Activated T-helper 2 cell treated with anti-CD3 and anti-CD28 coated beads, Interferon-gamma antibody, Interleukin-2, Interleukin-4, amounts not matched to agents 10 μg/mL and 5 μg/mL and 100 μg/mL, durations not matched to agents 14 hours and 24 hours and 36 hours (primary cell): ENCODE measurements at places on chromosomes 5 and 9.
A peak's percentile ranks its signal among the peaks of the same experiment; 100 is the strongest.

- no peak for DNase-seq
Measured at GRCh38 chr5:116130976-116131375, 46.2 kb downstream of the COMMD10 start.

- no peak for DNase-seq
Measured at GRCh38 chr9:19405771-19406170, 3.0 kb upstream of the ACER2 start.

GRCh38 chr9:13171261-13171660, 108.2 kb downstream of the MPDZ start:
- DNase-seq, result no peak

DNA sequence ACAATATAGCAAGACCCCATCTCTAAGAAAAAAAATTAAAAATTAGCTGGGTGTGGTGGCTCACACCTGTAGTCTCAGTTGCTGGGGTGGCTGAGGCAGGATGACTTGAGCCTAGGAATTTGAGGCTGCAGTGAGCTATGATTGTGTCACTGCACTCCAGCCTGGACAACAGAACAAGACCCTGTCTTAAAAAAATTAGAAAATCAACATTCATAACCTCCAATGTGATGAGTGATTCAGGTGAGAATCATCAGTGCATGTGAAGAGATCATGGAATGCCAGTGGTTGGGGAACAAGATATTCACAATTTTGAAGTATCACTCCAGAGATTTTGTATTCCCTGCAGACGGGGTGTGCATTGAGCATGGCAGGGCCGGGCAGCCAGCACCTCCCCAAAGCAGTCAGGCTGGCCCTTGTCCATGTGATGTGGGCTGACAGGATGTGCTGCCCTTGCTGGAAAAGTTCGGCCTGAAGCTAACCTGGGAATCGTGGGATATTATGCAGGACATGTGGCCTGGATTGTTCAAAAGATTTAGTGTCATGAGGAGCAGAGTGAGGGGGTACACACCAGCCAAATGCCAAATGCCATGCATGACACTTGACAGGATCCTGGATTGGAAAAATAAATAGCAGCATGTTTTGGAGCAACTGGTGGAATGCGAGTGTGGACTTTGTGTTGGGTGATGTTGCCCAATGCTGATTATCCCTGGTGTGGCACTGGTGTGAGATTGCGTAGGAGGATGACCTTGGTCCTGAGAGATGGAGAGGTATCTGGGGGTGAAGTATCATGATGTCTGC, 189.0 kb downstream of the RGS3 start:
- DNase-seq, result no peak

GRCh38 chr5:151772029-151772845, 483 bp downstream of the G3BP1 start:
- DNase-seq, result peak; percentile 53

DNA sequence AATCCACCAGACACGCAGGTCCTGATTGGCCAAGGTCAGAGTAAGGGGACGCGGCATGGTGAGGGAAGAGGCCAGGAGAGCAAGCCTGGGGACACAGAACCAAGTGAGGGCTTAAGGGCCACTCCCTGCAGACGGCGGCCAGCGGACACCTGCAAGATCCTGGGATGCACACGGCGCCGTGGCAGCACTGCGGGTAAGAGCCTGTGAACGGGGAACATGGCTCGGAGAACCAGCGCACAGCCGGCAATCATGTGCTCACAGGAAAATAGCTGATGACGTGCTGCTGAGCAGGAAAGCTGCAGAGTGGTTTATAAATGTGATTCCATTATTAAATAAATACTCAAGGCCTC, 27.0 kb upstream of the NSMF start:
- DNase-seq, result no peak

- no peak for DNase-seq
Measured at GRCh38 chr9:1922026-1922425, 93.1 kb upstream of the SMARCA2 start.

DNA sequence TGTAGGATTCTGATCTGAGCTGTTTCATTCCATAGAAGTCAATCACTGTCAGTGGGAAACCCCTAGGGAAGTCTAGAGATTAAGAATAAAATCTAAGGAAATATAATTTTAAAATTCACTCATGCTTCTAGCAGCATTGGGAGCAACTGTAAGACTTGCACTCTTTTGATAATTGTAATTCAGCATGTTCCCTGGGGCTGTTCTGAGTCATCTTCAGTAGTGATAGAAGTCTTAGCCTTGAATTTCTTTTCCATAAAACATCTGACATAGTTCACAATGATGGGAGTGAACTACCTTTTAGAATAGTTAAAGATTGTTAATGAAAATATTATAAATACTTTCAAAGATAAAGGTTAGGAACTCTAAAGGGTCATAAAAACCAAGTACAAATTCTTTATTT, 935.8 kb downstream of the DTWD2 start:
- DNase-seq, result no peak

DNA sequence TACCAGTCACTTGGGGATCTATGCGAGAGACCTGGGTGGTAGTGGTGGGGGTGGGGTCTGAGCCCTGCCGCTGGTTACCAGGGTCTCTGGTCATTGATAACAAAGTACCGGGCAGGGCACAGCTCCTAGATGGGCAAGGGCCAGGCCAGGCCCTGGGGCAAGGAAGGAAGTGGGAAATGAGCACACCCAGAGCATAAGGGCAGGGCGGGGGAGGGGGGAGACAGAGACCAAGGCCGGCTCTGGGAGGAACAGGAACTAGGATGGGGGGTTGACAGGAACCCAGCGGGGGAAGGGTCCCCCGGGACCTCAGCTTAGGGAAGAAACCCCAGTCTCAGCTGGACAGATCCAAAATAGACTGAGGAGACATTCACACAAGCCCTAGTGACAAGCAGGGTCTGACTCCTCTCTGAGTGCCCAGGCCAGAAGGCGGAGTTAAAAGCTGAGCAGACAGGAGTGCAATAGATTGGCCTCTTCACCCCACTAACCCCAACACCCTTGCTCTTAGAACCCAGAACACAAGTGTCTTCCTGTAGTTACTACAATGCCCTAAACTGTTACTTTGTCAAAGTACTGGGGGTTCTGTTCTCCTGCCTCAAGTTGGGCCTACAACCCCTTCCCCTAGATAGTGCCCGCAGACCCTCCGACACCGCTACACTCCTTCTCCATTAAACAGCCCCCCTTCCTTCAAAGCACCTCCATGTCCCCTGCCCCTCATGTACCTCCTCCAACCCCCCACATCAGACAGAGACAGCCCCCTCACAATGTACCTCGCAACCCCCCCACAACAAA, 628 bp downstream of the ATOSB start:
- DNase-seq, result peak; percentile 43

DNA sequence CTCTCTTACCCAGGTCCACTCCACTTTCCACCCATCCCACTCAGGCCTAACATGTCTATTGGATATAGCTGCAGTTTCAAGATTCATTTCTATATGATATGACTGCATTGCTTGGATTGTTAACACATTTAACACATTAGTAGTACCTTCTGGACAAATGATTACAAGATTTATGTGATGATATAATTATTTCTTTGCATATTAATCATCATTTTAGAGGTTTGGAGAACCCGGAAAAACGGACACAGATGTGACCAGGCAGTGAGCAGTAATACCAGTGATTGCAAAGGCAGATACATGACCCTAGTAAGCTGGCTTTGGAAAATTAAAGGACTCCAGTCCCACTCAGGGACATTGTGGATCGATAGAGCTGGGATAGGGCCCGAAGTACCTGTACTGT, 103.8 kb downstream of the PRR16 start:
- DNase-seq, result no peak

DNA sequence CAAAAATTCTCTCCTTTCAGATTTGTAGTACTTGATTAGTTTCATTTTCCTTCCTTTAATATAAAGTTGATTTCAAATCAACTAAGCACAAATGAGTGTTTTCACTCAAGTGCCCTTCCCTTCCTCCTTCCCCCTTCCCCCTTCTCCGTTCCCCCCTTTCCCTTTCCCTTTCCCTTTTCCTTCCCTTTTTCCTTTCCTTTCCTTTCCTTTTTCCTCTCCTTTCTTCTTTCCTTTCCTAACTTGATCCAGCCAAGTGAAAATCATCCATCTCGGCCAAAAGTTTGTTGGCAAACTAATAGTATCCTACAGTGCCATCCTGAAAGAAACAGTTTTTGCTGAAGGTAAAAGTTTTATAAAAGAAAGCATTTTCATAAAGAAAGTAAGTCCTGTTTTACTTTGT, 85.3 kb upstream of the CD180 start:
- no peak for DNase-seq

DNA sequence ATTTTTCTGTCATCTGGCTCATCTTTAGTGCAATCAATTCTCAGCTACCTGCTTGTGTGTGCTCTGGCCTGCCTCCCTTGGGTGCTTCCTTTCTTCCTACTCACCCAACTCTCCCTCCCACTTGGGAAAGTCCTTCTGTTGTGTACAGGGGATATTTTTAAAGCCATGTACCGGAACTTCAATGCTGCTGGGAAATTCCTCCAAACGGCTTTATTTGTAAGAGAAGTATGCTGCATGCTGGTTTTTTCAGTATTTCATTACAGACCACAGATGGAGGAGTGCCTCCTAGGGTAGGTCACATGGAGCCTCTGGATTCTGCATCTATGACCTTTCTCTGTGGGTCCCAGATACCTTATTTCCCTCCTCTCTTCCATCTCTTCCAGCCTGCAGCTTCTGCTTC, 5.4 kb upstream of the HMHB1 start:
- DNase-seq, result no peak

GRCh38 chr9:19378647-19379046, 1.4 kb downstream of the RPS6 start:
- DNase-seq, result no peak

- no peak for DNase-seq
Measured at GRCh38 chr9:122151267-122151828, 8.2 kb downstream of the NDUFA8 start.

DNA sequence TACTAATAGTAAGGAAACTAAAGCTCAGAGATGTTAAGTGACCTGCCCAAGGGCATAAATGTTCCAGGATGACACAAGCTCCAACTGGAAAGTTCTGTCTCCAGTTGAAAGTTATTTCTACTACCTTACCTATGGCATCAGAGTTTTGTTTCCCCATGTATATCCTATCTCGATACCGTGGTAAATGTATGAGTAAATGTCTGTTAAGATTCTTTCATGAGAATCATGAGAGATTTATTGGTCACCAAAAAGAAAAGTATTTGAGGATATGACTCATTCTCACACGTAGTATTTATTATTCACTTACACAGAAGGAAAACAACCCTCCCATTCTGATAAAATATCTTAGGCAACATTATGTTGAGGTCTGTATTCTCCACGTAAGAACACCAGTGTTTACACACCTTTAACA, 11.1 kb upstream of the SHOC1 start:
- DNase-seq, result no peak

DNA sequence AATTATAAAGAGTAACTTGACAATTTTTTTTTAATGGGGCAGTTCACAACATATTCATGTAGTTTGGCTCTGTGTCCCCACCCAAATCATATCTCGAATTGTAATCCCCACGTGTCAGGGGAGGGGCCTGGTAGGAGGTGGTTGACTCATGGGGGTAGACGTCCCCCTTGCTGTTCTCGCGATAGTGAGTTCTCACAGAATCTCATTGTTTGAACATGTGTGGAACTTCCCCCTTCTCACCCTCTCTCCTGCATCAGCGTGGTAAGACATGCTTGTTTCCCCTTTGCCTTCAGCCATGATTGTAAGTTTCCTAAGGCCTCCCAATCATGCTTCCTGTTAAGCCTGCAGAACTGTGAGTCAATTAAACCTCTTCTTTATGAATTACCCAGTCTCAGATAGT, 40.7 kb downstream of the FBXW11 start:
- no peak for DNase-seq

- no peak for DNase-seq
Measured at GRCh38 chr9:12425878-12426864, 267.0 kb upstream of the TYRP1 start.

DNA sequence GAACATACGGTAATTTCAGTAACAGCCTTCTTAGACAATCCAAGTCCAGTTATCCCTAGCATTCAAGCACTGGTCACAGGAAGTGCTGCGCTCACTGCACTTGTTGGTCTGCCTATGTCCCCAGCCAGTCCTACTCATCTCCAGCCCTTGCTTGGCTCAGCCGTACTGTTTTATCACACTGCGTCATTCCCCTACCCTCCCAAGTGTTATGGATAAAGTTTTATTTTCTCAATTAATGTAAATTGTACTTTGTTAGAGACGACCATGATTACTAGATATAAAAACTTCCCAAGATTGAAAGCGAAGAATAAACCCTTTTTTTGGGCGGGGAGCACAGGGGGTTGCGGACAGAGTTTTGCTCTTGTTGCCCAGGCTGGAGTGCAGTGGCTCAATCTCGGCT, 49.6 kb downstream of the LHFPL2 start:
- DNase-seq, result no peak

DNA sequence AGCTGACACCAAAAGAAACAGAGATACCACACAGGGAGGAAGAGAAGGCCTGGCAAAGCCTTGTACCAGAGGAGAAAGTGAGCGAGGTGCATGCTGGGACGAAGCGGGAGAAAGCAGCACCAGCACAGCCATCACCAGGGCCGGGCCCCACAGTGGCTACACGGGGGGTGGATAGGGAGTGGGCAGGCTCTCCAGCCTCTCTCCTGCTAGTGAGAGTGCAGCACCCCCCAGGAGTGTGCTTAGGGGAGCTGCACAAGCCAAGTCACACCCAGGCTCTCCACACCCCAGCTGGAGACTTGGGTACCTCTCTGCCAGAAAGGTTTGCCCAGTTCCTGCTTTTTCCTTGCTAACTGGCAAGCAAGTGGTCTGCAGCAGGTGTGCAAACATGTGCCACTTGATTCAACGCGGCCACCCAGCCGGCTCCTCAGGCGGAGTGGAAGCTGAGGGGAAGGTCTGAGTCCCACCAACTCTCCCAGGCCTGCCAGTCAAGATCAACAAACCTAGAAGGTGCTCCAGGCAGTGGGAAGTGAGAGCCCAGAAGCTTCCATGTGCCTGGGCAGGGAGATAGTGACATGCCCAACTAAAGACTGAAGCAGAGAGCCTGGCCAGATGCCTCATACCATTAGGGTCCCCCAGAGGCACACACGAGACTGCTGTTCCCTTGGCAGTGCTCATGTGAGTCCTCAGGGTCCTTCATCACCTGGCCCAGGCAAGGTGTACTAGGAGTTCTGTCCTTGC, 39.9 kb downstream of the BICD2 start:
- no peak for DNase-seq

GRCh38 chr5:135998889-135999288, 29.9 kb upstream of the TGFBI start:
- no peak for DNase-seq

DNA sequence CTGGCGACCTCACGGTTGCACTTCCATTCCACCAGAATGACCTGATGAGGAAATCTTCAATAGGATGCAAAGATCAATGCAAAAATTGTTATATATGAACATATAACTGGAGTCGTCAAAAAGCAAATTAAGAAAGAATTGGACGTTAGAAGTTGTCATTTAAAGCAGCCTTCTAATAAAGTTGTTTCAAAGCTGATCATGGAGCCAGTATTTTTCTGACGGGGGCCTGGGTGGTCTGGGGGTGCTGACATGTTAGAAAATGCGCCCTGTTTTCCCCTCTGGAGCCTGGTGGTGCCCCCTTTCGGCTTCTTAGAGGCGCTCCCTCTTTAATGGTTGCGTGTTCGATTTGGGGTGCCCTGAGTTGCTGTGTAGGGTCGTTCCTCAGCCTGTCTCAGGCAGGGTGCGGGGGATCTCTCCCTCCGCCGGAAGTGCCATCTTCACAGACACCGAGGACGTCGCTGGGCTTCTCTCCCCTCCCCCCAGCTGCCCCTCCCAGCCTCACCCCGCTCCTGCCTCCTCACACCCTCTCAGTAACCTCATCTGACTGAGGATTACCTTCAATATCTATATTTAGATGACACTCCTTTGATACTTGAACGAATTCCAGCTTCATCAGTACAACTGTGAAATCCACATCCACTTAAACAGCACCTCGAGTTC, 18.3 kb downstream of the PTGES2 start:
- DNase-seq, result no peak
